ENCODE measurements at places on chromosomes 5 and 9.

GRCh38 chr5:124678468-124678867, 68.0 kb downstream of the ZNF608 start:
- no peak for DNase-seq

GRCh38 chr5:543755-544674, 19.8 kb upstream of the SLC9A3 start:
- peak; percentile 89 for DNase-seq

- peak; percentile 21 for DNase-seq
Measured at GRCh38 chr9:123812984-123813383, 116.9 kb downstream of the DENND1A start.

DNA sequence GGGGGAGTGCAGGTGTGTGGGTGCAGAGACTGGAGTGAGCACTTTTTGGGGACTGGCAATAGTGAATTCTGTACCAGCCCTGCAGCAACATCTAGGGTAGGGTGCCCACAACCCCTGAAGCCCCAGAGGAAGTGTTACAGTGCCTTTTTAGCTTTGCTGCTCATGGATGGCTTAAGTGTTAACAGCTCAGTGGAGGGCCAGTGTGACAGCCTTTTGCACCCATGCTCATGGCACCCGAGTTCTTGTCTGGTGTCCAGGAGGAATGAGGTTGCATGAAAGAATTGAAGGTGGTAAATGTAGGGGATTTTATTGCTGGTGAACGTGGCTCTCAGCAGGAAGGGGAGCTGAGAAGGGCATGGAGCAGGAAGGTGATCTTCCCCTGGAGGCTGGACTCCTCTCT, 107.3 kb downstream of the MRPL36 start:
- DNase-seq = no peak

GRCh38 chr5:156119692-156120091, 207.3 kb upstream of the SGCD start:
- DNase-seq = no peak

DNA sequence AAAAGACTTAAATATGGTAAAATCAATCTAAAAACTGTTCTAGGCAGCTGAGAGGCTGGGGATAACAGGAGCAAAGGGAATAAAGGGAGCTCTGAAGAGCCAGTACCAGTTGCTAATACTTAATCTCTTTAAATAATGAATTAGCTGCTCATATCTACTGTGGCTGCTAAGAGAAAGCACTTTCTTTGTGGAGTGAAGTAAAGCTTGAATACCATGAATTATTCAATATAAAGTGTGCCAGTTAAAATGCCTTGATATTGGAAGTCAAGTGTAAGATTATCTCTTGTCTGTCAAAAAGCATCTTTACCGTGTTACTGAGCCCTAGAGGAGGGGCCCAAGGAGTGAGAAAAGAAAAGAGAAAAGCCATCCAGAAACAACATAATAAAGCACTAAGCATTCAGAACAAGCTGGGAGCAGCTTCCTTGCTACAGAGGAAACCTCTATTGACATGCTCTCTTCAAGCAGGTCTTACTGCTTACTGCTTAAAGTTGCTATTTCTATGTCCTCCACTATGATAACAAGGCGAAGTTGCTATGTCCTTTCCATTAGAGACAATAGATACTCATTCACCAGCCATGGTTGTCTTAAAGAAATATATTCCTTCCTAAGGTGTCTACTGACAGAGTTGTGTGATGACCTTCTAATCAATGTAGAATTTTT, 297.4 kb downstream of the CETN3 start:
- no peak for DNase-seq

DNA sequence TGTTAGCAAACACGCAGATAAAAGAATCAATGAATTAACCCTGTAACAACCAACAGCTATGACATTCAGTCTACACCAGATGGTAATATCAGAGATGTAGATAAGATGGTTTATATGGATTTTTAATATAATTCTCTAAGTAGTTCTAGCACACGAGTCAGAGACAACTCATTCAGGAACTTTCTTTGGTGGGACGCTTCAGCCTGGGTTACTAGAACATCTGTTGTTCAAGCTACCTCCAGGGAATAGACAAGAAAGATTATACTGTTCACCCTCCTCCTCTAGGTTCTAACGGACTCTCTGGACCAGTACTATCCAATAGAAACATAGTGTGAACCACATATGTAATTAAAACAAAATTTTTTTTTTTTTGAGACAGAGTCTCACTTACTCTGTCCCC, 73.8 kb downstream of the RAPGEF1 start:
- no peak for DNase-seq

- DNase-seq = no peak
Measured at GRCh38 chr5:122947372-122947771, 89.2 kb downstream of the PPIC start.

- no peak for DNase-seq
Measured at GRCh38 chr5:68027519-68027918, 188.0 kb upstream of the PIK3R1 start.

GRCh38 chr5:173823721-173824567, 64.2 kb upstream of the CPEB4 start:
- no peak for DNase-seq

DNA sequence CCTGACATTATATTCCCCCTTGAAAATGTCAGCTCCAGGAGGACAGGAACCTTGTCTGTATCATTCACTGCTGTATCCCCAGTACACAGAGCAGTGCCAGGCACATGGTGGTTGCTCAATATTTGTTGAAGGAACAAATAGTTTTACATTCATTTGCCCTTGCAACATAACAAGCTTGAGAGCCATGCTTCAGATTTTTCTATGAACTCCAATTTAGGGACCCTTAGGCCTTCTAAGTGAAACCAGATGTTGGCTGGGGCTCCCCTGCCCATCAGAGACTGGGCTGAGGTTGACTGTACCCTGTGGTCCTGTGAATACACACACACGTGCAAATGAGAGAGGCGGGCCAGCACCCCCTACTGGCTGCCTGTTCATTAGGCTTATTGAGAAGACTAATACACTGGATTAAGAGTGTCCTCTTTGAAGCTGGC, 214.9 kb upstream of the WWC1 start:
- DNase-seq = peak; percentile 2

- no peak for DNase-seq
Measured at GRCh38 chr9:83636813-83637212, 13.9 kb downstream of the IDNK start.

DNA sequence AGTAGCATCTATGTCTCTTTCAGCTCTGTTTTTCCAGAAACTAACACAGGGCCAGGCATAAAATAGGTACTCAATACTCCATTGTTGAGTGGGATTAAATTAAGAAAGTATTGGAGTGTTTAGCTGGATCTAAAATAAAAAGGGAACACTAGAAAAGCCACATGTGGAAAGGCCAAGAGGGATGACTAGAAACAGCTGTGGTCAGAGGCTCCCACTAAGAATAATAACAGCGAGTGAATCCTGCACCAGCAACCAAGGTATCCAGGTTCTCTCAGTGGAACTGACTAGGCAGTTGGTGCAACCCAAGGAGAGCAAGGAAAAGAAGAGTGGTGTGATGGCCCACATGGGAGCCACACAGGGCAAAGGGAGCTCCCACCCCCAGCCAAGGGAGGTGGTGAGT, 31.5 kb upstream of the RGMB start:
- DNase-seq = no peak

DNA sequence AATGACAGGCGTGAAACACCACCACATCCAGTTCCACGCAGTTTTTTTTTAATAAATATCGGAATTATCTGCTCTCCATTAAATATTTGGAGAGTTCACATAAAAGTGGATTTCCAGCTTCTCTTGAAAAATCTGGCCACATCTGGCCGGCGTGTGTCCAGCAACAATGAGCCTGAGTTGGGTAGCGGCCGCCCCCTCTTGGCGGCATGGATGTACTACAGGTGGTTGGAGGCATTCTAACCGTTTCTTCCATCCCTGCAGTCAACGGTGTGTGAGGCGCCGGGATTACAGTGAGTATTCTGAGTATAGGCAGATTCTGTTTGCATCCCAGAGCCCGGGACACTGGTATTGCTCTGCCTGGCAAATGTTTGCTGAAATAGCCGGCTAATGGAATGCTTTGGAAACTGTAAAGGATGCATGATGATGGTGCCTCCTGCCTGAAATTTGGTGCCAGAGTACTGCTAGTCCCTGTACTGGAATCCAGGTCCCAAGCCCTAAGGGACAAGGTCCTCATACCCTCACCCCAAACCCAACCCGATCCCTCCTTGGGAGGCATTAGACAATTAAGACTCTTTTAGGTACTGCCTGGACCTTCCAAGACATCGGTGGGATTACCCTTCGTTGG, 13.6 kb upstream of the GM2A start:
- DNase-seq = peak; percentile 66

DNA sequence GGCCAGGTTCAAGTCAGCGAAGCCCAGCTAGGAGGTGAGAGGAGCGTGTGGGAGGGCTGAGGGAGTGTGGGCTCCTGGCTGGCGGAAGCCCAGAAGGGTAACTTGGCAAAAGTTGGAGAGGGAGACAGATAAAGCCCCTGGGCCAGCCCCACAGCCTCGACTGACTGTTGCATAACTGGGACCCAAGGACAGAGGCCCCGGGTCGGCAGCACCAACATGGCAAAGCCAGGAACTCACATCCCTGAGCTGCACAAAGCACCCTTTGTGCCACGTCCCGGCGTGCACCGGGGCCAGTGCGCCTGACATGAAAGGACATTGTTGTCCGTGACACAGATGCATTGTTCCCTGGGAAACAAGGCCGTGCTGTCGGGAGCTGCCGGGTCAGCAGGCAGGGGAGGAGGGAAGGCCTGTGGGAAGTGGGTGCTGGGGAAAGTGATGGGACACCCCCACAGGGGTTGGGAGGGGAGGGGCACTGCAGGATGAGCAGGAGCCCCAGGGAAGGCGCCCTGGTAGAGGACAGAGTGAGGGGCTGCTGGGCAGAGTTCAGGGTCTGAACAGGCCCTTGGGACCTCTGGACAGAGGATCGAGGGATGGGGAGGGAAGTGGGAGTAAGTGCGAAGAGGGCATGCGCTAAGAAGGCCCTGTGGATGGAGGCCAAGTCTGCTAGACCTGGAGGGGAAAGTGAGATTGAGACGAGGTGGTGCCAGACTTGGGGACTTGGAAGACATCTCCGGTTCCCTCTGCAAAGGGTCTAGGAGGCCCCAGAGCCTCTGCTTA, 13.0 kb upstream of the DPM2 start:
- no peak for DNase-seq

DNA sequence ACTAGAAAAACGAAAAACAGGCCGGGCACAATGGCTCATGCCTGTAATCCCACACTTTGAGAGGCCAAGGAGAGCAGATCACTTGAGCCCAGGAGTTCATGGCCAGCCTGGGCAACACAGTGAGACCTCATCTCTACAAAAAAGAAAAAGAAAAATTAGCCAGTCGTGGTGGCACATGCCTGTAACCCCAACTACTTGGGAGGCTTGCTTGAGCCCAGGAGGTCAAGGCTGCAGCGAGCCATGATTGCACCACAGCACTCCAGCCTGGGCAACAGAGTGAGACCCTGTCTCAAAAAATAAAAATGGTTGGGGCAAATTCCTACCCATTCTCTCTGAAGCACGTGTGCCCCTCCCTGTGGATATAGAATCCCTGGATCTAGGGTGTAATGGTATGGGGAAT, 8.4 kb upstream of the CFAP157 start:
- no peak for DNase-seq

- no peak for DNase-seq
Measured at GRCh38 chr9:92422611-92423338, 1.5 kb downstream of the OMD start.

- no peak for DNase-seq
Measured at GRCh38 chr9:114056527-114056926, 21.6 kb downstream of the AMBP start.

DNA sequence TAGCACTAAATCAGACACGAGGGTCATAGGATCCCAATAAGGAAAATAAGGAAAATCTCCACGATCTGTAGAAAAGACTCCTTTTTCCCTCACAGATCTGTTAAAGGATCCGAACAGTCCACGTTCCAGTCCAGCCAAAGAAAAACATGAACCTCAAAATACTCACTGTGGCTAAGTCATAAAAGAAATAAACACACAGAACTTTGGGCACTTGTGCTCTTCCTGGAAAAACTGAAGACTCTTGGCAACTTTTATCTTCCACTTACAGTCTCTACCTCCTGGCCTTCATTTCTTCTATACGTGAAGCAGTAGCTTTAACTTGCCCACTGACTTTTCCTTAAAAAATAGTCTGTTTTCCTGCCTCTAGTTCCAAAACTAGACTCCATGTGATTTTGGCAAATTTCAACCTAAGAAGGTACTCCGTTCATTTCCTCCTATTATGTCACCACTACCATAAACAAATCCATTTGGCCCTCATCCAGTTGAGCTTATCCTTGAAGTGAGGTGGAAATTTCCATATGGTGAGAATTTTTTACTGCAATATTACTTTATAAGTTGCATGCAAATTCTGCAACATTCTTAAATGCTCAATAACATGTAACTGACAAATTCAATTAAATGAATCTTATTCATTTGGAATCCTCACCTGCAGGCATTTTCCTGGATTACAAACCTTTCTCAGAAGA, 5.3 kb upstream of the LHFPL2 start:
- no peak for DNase-seq

- DNase-seq = no peak
Measured at GRCh38 chr5:93585041-93585766, 2.2 kb downstream of the NR2F1 start.

DNA sequence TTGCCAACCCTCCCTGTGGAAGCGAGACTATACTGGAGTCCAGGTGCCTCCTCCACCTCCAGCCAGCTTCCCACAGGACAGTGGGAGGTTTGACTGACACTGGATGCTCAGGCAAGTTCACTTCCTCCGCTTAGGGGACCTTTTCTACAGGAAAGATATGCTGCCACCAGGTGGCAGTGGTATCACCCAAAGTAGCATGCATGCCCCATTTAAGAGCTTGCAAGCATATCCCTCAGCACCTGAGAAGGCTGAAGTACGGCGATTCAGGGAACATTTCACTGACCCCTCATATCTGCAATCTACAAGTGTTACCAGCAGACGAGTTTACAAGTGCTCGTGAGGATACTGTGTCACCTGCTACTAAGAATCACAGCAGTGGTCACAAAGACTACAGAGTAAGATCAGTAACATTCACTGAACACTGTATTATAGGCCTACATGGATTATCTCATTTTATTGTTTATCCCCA, 75.5 kb downstream of the KLHL3 start:
- DNase-seq = peak; percentile 54

DNA sequence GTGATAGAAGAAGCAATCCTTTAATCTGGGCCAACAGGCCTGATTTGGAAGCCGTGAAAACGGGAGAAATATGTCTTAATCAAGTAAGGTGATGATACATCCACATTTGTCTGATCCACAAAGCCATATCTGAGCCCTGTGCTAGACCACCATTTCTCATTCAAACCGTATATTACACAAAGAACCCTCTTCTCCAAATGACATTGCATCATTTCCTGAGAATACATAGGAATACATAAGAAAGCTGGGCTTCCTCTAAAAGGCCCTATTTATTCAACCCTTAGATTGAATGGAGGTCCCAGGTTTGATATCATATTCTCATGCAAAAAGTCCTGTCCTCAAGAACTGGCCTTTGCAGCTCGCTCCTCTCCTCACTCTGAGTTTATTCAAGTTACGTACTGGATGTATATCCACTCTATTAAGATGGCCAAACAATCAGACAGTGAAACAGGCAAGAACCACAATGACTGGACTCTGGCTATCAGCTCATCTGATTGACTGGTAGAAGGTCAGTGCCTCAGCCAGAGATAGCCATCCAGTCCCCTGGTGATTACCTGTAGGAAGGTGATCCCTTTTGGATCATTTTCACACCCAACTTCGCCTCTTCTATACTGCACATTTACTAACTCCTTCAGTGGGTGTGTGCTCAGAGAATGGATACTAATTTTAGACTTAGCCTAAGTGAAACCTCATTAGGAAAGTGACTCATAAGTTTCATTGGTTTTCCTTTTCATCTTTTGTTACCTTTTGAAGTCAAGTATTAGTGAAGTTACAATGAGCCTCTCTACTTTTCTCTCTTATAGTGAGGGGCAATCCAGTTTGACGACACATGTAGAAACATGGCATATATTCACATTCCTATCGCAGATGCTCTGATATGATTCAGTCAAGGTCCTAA, 167.6 kb upstream of the WWC1 start:
- no peak for DNase-seq
